ENCODE measurements at places on chromosomes 11 and 22.

- no peak for DNase-seq
These were observed 301 bp upstream of the ADM2 start for GRCh38 chr22:50481045-50481439.

- DNase-seq, result peak; percentile 98
These were observed at the start of gene NAA40 for GRCh38 chr11:63938479-63939396. Gene NAA40, plus strand, starts transcription at chr11:63939002. Its CDS starts 95 bp downstream, at chr11:63939097.

GRCh38 chr11:69199583-69200315 lies 44.0 kb downstream of the SMIM38 start:
- no peak for DNase-seq

DNA sequence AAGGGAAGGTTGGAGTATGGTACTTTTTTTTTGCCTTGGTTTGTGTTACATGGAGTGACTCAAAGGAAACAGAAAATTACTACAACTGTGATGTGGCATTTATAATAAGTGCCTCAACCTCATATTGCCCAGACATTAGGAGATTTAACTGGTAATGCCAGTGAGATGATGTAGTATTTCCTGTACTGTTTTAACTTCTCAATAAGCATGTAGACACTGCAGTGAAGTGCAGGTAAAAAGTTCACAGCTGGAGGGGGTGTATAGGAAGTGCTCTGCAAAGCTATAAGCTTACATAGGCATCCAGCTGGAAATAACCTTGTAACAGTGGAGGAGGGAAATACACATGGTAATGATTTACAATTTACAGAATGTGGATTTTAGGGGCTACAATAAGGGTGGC lies 138.2 kb upstream of the MTMR2 start:
- no peak for DNase-seq

DNA sequence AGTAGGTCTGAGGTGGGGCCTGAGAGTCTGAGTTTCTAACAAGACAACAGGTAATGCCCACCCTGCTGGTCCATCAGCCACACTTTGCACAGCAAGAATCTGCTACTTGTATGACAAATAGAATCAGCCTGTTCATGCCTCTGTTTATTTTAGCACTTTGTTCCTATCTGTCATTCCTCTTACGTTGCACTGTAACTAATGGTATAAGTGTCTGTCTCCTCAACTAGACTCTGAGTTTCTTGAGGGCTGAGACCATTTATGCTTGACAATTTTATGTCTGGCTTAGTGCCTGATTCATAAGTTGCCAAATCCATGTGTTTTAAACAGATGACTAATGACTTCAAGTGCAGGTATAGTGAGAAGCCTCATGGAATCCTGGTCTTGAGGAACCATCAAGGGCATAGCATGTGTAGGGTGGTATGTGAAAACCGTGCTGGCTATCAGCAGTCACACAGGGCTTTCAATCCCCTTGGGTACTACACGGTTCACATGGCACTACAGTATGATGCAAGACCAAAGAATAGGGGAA lies 209.7 kb downstream of the C11orf91 start:
- DNase-seq, result no peak

- DNase-seq, result peak; percentile 44
These were observed 14.1 kb downstream of the MIAT start for GRCh38 chr22:26671317-26672059.

DNA sequence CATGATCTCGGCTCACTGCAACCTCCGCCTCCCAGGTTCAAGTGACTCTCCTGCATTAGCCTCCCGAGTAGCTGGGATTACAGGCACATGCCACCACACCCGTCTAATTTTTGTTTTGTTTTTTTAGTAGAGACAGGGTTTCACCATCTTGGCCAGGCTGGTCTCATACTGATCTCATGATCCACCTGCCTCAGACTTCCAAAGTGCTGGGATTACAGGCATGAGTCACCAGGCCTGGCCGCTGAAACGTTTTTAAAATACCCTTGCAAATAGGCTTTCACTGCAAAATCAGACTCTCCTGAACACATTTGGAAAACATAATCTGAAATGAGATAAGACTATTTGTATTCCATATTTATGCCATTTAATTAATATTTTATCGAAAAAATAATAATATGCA lies 826.1 kb upstream of the CNTN5 start:
- DNase-seq, result no peak

DNA sequence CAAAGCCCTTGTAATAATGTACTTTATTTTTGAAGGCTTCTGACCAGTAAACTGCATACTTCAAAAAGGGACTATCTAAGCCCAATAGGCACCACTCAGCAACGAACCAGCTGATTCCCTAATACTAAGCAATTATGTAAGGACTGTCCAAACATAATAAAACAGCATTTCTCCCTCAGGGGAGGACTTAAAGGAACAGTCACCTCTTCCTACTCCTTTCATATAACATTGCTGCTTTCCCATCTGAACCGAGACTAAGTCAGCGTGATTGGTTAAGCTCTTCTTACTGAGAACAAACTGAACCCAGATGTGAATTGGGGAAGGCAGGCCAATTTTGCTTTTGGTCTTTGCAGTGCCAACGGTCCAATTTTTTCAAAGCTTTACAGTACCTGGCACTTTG lies 420.0 kb downstream of the METTL15 start:
- DNase-seq, result no peak

GRCh38 chr11:40294349-40294735 lies 1165.1 kb downstream of the LRRC4C start:
- DNase-seq, result no peak

GRCh38 chr11:60946601-60947264 lies 5.2 kb downstream of the SLC15A3 start:
- peak; percentile 75 for DNase-seq

DNA sequence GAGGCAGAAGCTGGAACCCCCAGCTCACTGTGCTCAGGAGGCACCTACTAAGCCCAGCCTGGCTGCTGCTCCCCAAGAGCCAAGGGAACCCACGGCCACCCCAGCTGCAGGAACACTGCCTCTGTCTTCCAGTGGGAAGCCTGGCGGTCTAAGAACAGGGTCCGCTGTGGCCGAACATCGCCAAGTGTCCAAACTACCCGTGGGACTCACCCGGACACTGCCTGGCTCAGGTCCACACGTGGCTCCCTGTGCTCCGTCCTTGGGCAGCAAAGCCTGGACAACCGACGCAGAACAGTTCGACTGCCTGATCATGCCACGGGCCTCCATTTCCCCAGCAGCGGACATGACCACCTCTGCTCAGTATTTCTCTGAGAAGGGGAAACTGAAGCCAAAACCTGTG lies 747.0 kb downstream of the BRD1 start:
- no peak for DNase-seq

DNA sequence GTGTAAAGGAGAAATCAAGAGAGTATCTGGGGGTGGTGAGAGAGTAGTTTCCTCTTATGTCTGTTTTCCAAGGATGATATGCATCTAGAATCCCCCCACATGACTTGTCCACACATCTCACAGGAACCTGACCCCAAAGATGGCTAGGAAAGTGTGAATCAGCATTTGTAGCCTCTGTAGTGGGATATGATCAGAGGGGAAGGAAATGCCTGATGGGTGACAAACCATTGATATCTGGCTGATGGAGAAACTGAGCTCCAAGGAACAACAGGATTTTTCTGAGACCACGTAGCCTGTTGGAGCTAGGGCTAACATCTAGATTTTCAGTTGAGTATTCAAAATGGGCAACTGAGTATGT lies 369.4 kb downstream of the DDX10 start:
- DNase-seq, result no peak

DNA sequence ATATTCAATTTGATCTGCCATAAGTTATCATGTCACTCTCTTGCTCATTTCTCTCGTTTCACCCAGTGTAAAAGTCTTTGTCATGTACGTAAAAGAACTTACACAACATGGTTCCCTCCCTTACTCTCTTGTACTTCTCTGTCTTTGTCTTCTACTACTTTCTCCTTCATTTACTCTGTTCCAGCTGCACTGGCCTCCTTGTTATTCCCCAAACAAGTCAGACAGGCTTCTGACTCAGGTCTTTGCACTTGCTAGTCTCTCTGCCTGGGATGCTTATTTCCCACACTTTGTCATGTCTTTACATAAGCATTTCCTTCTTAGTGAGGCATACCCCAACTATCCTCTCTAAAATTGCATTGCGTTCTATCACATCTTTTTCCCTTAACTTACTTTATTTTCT lies 117.3 kb downstream of the CYP2R1 start:
- no peak for DNase-seq

GRCh38 chr11:73931039-73931645 lies 19.7 kb upstream of the DNAJB13 start:
- peak; percentile 30 for DNase-seq

DNA sequence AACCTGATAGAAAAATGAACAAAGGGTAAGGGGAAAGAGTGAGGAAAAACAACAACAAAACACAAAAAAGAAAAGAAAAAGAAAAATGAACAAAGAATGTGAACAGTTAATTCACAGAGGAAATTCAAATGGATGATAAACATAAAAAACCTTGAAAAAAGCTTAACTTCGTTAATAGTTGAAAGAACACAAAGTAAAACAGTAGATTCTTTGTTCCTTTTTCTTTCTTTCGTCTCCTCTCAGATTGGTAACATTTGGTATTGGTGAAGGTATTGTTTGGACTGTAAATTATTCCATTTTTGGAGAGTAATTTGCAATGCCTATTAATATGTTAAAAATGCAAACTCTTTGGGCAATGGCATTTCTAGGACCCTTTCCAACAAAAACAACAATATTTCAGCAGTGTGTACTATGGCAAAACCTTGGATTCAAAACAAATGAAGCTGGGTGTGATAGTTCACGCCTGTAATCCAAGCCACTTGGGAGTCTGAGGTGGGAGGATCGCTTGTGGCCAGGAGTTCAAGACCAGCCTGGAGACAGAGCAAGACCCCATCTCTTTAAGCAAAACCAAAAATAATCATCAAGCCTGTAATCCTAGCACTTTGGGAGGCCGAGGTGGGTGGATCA lies 3.3 kb upstream of the BACE1 start:
- no peak for DNase-seq

DNA sequence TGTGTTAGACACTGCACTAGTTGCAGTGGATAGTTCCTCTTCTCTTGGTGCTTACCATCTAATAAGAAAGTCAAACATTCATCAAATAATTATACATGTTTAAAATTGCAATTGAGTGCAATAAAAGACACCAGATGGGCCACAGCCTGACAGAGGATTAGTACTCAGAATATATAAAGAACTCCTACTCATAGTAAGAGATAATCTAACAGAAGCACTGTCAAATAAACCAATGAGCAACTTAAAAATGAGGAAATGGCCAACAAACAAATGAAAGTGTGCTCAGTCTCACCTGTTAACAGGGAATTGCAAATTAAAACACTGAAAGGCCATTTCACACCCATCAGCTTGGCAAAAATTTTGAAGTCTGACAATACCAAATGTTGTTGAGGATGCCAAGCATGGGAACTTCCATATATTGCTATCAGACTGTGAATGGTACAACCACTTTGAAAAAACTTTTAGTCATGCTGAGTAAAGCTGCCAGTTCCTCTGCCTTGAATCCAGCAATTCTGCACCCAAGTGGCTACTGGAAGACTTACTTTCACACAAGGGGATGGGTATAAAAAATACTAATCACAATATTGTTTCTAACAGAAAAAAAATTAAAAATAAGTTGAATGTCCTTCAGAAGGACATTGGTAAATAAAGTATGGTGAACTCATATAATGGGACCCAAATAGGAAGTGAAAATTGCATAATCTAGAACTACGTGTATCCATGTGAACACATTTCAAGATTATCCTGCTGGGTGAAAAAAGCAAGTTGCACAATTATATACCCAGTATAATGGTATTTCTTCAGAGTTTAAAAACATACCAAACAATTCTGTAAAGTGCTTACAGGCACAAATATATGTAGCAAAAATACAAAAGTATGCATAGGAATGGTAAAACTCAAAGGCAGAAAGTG lies 41.4 kb upstream of the CREB3L1 start:
- no peak for DNase-seq

DNA sequence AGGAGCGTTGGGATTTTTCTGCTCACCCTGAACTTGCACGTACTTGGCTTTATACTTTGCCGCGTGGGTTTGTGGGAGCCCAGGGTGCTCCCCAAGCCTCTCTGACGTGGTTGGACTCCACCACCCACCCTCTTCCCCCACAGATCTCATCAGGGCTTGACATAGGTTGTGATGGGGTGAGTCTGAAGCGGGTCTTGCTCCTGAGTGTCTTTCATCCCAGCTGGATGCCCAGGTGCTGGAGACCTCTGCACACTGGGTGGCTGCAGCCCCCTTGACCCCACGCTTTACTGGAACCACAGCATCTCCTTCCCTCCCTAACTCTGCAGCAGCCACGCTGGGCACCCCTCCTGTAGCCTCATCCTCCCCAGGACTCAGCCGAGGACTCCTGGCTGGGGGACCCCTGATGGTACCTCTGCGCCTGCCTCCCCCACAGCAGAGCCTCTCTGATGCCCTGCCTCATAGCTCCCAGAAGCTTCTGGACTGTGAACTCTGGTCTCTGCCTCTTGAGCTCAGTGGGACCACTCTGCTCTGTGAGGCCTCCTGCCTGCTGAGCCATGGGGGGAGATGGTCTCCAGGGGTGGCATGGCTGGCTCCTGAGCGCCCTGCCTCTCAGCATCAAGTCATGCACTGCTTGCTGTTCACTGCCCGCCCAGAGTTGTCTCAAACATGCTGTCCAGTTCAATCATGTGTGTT lies 45.2 kb downstream of the MYEOV start:
- DNase-seq, result no peak

DNA sequence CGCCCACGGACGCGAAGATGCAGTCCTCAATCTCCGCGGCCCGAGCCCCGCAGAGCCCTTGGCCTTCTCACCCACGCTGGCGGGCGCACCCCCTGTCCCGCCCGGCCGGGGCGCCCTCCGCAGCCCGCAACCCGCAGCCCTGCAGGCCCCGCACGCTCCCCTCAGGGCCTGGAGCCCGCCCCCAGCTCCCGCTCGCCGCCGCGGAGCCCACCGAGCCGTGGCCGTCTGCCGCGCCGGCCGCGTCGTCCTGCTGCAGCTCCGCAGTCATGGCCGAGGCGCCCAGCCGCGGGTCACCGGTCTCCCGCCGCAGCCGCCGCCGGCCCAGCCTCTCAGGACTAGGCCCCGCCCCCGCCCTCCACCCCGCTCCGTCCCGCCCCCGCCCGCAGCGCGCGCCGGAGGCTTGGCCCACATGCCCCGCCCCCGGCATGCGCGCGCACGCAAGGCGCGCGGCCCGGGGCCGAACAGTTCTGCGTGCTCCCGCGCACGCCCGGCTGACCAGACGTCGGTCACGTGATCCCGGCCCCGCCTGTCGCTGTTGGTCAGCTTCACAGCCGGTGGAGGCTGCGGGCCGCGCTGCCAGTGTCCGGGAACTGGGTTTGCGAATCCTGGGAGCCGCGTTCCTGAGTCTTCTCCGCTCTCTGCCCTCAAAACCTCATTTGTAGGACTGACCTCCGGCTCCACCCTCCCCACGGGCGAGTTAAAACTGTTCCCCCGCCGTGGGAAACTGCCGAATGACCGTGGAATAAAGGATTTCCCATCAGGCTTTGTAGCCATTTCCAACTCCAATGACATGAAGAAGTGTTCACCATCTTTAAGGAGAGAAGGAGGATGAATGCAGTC lies at the start of gene USP28:
USP28 (minus strand) TSS at position 339 of the 840 bp plus-strand sequence; CDS start at position 268, 71 bp downstream.
- DNase-seq, result peak; percentile 96

All from NCI-H345 (cell line).